ENCODE measurements at places on chromosomes 7 and 10.

DNA sequence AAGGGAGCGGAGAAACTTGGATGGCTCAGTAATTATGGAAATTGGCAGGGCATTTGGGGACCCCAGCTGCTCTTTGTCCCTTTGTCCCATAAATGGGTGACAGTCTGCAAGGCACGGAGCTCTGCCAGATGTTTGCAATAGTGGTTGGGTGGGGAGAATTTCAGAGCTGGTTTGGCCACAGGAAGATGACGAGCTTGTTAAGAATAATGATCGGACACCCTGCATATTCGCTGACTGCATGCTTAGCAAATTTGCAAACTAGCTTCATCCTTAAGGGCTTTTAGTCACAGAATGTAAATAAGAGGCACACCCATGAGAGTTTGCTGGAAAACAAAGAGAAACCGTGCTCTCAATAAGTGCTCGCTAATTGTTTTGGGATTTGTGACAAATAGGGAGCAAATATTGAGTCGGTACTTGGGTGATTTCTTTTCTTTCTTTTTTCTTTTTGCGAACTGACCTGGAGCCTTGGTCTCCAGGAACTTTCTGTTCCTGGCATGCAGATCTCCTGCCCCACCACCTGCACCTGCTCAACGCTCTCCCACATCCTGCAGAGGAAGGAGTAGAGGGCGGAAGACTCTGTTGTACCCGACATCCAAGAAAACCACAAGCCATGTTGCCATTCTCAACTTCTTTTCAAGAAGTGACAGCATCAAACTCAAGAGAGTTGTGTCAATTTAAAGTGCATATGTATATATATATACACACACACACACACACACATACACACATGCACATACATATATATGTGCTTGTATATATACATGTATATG lies 238.9 kb downstream of the CAMK1D start:
- no peak for DNase-seq

- no peak for DNase-seq
These were observed 51.3 kb downstream of the HIPK2 start for GRCh38 chr7:139726485-139726869.

GRCh38 chr7:18213652-18214051 lies 186.0 kb upstream of the PRPS1L1 start:
- DNase-seq: no peak

- no peak for DNase-seq
These were observed 41.2 kb upstream of the PTPRZ1 start for GRCh38 chr7:121831801-121832200.

- no peak for DNase-seq
These were observed 54.9 kb downstream of the CLIP2 start for GRCh38 chr7:74344132-74344496.

DNA sequence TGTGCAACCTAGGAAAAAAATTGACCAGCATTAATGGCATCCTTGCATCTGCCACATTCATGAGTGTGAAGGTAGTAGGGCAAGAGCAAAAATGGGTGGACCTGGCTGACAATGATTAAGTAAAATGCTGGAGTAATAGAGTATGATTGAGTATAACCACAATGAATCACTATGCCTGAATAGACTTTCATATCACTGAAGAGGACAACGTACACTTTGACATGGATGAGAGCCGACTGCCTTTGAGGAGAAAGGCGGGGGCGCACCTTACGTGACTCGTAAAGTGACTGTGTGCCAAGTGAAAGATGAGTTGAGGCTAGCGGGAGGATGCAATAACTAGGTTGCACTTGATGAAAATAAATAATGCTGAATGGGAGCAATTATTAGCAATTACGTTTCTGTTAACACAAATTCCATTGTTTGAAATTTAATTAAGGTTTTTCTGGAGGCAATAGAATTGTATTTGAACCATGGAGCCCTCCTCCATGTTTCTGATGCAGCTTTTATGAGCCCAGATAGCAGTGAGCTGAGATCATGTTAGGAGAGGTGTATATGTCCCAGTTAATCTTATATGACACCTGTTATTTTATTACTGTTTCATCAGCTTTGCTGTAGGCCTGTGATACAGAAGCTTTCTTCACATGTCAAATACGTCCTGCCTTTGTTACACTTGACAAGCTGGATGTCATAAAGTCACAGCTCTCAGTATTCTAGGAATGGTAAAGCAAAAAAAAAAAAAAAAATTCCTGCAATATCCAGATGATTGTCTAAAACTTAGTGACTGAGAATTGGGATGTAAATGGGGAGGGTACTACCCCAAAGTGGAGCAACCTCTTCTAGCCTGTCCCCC lies 596.5 kb downstream of the NXPH1 start:
- no peak for DNase-seq

GRCh38 chr7:118075936-118076335 lies 108.0 kb upstream of the LSM8 start:
- DNase-seq: no peak

DNA sequence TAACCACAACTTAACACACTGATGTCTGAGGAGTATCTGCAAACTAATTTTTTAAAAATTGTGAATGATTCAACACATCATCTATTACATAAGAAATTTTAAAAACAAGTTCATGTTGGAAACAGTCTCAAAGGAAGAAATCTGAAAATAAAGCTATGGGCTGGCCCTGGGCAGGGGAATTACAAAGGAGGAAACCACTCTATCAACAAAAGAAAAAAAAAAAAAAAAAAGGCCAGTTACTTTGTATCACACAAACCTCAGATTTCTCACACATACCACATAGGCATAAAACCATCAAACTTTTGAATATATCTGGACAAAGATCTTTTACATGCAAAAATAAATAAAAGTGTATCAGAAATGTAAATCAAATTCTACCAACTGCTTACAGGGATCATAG lies 20.8 kb downstream of the TIAL1 start:
- no peak for DNase-seq

GRCh38 chr10:48485711-48486110 lies 119.2 kb downstream of the ARHGAP22 start:
- DNase-seq: no peak

DNA sequence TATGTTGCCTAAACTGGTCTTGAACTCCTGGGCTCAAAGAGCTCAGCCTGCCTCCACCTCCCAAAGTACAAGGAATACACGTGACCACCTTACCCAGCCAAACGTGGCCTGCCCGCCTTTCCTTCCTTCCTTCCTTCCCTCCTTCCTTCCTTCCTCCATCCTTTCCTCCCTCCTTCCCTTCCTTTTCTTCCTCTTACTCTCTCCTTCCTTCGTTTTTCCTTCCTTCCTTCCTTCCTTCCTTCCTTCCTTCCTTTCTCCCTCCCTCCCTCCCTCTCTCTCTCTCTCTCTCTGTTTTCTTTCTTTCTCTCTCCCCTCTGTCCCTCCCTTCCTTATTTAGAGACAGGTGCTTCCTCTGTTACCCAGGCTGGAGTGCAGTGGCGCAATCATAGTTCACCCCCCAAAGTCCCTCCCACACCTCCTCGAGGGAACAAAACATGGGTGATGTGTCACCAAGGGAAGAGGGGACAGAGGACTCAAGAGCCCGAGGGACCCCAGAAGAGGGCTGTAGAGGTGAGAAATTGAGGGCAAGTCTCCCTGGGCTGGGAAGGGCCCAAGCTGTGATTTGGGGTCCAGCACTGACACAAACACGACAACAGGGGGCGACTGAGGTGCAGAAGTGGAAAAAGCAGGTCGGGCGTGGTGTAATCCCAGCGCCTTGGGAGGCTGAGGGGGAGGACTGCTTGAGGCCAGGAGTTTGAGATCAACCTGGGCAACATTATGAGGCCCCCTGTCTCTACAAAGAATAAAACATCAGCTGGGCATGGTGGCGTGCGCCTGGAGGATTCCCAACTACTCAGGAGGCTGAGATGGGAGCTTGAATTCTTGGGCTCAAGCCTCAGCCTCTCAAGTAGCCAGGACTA lies 28.1 kb downstream of the EPHB4 start:
- DNase-seq: no peak

DNA sequence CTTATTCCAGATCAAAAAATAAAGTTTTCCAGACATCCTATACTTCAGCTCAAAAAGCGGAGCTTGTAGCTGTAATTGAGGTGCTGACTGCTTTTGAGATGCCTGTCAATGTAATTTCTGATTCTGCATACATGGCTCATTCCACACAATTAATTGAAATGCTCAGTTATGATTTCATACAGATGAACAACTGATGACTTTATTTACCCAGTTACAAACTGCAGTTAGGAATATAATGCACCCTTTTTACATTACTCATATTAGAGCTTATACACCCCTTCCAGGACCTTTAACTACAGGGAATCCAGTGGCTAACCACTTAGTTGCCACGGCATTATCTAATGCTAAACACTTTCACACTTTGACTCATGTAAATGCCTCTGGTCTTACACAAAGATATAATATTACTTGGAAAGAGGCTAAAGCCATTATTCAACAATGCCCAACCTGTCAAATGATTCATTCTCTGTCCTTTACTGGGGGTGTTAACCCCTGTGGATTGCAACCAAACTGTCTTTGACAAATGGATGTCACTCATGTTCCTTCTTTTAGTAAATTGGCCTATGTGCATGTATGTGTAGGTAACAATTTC lies 147.3 kb downstream of the ZNF33B start:
- DNase-seq: no peak

DNA sequence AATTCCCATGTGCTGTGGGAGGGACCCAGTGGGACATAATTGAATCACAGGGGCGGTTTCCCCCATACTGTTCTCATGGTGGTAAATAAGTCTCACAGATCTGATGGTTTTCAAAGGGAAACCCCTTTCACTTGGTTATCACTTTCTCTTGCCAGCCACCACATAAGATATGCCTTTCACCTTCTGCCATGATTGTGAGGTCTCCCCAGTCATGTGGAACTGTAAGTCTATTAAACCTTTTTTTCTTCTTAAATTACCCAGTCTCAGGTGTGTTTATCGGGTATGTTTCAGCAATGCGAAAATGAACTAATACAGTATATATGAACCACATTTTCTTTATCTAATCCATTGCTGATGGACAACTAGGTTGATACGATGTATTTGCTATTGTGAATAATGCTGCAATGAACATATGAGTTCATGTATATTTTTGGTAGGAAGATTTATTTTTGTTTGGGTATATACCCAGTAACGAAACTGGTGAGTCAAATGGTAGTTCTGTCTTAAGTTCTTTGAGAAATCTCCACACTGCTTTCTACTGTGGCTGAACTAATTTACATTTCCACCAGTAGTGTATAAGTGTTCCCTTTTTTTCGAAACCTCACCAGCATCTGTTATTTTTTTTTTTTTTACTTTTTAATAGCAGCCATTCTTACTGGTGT lies 70.0 kb upstream of the HGF start:
- no peak for DNase-seq

DNA sequence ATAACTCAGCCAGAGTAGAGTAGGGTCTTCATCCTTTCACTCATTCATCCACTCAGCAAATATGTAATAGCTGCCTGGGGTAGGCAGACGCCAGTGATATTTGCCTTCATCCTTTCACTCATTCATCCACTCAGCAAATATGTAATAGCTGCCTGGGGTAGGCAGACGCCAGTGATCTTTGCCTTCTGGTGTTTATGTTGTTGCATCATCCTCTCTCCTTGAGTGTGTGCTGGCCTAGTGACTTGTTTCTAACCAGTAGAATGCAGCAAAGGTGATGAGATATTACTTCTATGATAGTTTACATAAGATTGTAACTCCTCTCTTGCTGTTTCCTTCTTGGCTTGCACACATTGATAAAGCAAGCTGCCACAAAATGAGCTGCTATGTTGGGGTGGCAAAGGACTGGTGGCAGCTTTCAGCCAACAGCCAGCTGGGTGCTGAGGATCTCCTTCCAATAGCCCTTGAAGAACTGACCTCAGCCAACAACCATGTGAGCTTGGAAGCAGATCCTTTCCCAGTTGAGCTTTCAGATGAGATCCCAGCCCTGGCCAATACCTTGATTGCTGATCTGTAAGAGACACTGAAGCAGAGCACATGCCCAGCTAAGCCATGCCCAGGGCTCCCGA lies 23.2 kb upstream of the MTPN start:
- DNase-seq: no peak

DNA sequence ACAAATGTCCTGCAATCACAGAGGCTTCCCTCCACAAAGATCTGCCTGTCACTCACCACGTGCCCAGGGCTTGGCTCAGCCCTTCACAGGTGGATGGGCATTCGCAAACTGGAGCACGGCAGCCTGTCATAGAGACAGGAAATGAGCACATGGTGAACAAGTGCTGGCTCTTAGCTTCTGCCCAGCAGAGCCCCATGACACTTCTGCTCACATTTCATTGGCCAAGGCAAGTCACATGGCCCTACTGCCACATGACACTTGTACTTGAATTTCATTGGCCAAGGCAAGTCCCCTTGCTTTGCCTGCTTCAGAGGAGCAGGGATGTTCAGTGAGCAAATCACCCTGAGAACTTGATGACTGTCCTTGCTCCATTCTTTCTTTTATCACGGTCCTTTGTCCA lies 110.8 kb upstream of the PPP2R2D start:
- no peak for DNase-seq
